ENCODE measurements at places on chromosomes 12 and 14.

- no peak for DNase-seq
These were observed 474.6 kb downstream of the DPF3 start for GRCh38 chr14:72419226-72419775.

DNA sequence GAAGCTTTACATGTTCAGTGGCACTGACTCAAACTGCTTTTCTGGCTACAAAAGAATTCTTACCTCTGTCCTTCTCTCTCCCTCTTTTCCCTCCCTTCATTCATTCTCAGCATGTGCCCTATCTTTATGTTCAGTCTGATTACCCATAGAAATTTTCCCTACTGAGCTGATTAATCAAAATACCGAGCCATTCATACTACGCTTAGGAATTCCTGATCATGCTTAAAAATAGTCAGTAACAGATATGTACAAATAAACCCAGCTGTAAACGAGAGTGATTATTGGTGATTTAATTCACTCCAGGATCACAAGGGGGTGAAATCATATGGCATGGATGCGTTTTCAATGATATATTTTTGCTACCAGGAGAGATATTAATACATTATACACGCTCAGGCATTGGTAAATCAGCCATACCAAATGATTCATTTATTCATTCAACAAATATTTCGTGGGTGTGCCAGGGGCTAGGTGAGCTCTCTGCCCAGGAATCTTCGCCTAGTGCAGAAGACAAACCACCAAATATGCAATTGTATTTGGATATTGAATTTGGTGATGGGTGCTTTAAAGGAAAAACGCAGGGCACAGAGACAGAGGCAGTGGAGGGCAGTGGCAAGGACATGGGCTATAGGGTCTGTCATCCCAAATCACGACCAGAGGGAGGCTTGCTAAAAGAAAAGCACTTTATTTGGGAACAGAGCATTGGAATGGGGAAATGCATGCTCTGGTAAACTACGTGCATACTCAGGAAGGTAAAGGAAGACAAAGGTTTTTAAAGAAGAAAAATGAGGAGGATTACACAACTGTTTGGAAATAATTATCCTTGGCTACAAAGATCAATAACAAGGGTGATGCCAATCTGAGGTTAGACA, 13.9 kb upstream of the VRK1 start:
- no peak for DNase-seq

GRCh38 chr12:120787889-120788288, 62.3 kb downstream of the ACADS start:
- DNase-seq = no peak

- no peak for DNase-seq
These were observed 5.3 kb downstream of the ACIN1 start for GRCh38 chr14:23089498-23090253.

GRCh38 chr14:57390806-57391516, 575 bp downstream of the NAA30 start:
- DNase-seq = peak; percentile 33

Measured in CD4-positive, alpha-beta T cell treated with Interleukin-21 for 1 hour (primary cell).